ENCODE measurements at places on chromosomes 12 and 14.

GRCh38 chr12:108640802-108641445 is 7.2 kb upstream of the SELPLG start:
- no peak for DNase-seq

DNA sequence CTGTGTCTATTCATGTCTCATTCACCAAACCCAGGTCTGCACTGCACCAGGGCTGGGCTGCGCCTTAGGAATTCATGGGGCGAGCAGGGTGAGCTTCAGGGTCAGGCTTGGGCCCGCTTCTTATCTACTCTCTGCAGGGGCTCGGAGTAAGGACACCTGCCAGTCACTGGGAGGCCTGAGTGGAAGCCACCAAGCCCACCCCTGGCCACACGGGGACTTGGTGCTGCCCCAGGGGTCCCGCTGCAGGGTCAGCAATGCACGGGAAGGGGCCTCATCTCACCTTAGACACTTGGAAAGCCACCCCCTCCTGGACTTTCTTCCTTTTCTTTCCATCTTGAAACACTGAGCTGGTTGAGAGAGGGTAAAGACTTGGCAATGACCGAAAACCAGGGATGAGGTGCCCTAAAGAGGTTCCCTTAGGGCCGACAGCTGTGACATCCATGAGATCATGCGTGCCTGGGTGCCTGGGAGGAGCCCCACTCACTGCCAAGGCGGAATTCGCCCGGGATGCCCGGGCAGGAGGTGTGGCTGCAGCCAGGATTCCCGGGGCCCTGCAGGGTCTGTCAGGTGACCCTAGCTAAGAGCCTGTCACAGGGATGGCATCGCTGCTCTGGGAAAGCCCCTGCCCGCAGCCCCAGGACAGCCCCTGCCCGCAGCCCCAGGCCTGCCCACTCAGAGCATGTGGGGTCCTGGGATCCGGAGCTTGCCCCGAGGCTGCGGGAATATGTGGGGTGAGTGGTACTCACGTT is 45.5 kb upstream of the EML1 start:
- DNase-seq = no peak

DNA sequence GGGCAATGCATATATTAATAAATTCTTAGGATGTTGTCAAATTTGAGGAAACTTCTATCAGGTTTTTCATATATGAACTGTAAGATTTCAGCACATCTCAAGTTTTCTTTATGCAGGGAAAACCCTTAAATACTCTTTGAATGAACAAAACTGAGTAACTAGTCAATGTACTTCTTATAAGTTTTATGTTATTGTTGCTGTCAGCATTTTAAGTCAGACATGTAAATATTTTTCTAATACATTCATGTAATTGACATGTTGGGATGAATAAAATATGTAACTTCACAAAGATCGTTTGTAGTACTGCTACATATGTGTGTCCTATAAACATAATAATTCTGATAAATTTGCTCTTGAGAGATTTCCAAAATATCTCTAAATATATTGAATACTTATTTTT is 109.6 kb downstream of the BMP4 start:
- DNase-seq = no peak

GRCh38 chr12:63841011-63841410 is 3.5 kb upstream of the SRGAP1 start:
- no peak for DNase-seq

GRCh38 chr12:87311206-87311605 is 718.0 kb downstream of the C12orf50 start:
- no peak for DNase-seq

- DNase-seq = no peak
These were observed 1.8 kb downstream of the GALNT9 start for GRCh38 chr12:132327336-132328171.

GRCh38 chr12:108320507-108321293 is 18.4 kb downstream of the CMKLR1 start:
- DNase-seq = no peak

DNA sequence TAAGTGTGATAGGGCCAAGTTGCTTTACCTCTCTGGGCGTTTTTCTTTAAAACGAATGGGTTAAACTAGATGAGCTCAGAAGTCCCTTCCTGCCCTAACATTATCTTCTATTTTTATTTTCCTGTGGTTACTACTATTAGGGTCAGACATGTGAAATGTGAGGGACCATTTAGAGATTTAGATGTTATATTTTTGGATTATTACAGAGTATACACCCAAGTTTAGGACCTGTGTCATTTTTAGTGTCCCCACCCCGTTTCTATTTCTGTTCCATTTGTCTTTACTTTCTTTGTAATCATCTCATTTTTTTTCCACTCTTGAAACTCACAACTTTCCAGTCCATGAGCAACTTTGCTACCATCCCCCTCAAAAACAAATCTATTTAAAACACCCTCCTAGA is 56.3 kb downstream of the SLC4A8 start:
- no peak for DNase-seq

DNA sequence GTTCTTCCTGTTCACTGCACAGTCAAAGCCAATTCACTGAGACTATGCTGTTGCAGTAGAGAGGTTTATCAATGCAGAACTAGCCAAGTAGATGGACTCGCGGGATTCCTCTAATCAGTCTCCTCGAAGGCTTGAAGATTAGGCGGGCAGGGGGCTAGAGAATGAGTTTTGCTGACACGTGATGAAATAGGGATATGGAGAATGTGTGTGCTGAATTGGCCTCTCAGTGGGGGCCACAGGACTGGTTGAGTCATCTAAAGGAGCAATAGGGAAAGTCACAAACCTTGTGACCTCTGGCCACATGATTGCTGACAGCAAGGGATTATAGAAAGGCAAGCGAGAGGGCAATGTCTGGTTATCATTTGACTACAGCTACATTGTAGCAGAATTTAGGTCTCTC is 12.7 kb downstream of the MIPOL1 start:
- no peak for DNase-seq

GRCh38 chr12:49524660-49525324 is 14.0 kb upstream of the KCNH3 start:
- DNase-seq = no peak

DNA sequence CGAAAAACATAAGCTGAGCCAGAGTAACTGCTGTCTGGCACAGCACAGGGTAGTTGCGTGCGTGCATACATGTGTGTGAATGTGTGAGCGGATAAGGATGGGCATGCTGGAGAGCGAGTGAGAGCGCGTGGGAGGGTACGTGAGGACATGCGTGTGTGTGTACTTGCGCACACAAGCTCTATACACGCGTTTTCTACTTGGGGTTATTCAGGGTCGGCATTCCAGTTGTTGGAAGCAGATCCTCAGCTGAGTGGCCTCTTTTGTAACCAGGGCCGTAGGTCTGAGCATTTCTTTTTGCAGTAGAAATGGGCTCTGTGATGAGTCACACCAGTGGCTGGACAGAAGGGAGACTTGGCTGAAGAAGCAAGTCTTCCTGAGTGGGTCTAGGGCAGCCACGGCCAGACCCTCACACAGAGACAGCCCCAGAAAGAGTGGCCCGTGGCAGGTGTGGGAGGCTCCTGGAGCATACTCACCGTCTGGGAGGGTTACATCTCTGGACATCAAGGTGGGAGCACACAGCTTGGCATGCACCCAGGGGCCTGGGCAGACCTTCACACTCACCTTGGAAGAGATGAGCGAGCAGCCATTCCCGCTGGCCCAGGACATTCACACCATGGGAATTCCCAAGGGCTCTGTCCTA is 78.0 kb downstream of the LRRC74A start:
- DNase-seq = no peak

GRCh38 chr12:112126000-112126438 is 659 bp downstream of the TRAFD1 start:
- DNase-seq = no peak

DNA sequence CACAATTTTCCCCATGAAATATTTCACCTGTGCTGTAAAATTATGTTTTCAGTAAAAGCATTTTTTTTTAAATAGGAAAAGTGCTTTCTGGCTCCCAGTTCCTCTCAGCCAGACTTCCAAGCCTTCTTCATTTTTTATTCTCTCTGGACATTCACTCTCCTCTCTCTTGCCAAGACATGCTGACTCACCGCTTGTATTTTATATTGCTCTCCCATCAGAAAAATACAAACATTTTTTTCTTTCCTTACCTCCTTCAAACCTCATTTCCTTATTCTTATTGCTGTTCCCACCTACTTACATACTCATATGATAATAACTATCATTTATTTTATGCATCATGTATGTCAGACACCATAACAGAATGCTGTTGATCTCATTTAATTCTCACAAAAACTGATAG is 37.7 kb upstream of the ZNF641 start:
- no peak for DNase-seq

DNA sequence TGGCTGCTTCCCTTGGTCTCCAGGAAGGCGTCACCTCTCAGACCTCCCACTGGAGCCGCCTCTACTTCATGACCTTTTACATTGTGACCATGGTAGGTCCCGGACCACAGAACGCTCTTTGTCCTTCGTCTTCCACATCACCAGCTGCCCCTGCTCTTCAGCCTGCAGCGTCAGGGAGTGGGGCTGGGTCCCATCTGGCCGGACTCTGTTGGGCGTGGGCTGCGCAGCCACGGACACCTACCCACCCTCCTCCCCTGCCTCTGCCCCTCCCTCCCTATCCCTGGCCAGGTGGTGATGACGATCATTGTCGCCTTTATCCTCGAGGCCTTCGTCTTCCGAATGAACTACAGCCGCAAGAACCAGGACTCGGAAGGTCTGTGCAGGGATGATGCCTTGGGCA is 43.3 kb downstream of the SLC8B1 start:
- DNase-seq = no peak

DNA sequence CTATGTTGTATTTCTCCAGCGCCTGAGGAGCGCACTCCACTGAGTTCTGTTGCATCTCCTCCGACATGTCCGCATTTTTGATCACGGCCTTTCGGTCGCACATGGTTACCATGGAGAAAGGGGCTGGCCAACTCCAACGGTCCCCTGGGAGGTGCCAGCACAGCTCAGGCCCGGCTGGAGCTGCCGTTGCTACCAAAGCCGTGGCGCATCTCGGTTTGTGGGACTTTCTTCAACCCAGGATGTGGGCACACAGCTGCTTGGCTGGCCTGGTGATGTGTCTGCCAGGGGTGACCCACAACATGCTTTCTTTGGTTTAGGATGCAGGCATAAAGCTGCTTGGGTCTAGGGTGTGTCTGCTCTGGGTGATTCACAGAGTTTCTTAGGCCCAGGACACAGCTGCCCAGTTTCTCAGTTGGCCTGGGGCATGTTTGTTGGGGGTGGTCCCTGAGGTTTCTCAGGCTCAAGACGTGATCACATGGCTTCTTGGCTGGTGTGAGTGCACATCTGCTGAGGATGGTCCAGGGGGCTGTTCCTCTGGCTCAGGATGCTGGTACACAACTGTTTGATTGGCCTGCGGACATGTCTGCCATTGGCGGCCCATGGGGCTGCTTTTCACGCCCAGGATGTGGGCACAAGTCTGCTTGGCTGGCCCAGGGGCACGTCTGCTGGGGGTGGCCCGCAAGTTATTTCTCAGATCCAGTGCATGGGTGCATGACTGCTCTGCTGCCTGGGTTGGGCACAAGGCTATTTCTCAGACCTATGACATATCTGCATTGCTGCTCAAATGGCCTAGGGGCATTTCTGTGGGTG is 25.9 kb upstream of the GTF2A1 start:
- DNase-seq = no peak

DNA sequence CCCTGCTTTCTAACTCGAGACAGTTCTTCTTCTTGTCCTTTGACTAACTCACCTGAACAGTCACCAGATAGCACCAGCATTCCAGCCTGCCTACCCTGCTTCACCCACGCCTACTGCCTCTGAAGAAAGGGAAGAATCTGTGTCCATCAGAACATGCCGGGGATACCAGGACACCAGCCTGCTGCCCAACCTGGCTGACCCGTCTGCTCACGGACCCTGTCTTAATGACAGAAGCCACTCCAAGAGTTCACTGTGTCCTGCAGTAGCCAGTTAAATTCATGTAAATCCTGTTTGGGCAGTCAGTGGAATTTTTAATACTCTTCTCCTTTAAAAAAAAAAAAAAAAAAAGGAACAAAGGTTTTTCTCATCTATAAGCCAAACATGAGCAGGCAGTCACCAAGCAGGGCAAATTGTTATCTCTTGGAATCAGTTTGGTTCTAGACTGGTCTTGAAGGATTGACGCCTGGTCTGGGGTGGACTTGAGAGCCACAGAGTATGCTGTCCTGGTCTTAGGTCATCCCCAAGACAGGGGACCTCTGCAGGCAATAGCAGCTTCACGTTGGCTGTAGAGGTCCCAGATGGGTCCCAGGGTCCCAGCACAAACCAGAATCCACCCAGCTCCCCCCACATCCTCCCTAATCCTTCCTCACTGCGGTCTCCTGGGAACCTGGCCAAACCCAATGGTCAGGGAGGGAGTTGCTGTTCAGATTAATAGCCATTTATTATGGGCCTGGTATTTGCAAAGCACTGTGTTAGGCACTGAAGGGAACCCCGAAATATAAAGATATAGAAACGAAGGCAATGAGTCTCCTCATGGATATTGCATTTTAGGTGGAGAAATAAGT is 181.1 kb upstream of the HIF1A start:
- no peak for DNase-seq

DNA sequence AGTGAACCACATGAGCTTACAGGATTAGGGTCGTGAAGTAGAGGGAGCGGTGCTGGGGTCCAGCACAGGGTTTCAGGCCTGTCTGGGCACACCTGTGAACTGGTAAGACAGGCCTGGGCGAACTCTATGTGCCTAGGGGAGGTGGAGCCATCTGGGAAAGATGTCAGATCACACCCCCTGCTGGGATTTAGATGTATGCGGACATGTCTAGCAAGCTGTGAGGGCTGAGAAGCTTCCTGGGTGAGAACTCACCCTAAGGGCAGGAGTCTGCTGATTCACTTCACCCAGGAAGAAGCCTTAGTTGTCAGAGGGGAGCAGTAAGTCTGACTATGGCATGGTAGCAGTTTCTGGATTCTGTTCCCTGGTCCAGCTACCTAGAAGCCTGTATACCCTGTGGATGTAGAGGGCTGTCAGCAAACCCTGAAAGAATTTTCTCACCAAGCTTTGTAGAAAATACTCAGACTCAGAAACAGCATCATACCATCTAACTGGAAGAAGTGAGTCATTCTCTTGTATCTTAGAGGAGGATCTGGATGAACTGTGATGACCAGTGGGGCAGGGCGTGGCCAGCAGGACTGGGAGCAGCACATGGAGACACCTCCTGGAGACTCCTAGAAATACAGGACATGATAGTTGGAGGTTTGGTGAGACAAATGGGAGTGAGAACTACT is 11.2 kb upstream of the PYGL start:
- DNase-seq = peak; percentile 69

DNA sequence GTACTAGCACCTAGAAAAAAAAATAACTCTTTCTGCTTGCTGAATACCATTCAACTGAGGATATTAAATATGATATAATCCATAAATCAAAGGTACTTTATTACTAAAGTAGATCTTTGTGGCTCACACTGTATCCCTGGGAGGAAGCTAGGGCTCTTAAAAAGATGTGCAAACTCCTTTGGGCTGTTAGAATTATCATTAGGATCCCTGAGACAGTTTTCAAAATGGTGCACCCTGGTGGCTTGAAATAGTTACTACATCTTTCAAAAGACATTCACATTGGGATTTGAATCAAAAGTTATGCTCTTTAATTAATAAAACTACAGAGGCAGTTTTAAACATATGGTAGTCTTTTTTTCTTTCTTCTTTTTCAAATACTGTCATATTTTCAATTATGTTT is 228.5 kb upstream of the G2E3 start:
- no peak for DNase-seq
